Activated naive CD4-positive, alpha-beta T cell treated with anti-CD3 and anti-CD28 coated beads, Interleukin-2, amount 50 U/mL, for 72 hours (primary cell): ENCODE measurements at places on chromosomes 3 and 15. TPM values are rescaled to one million over a fixed set of nuclear protein-coding genes. Genes with fewer than 3 reads are reported as not detected.

The EAF2 gene
- total RNA-seq: 19.3 TPM

The BCL2A1 gene
- 50.4 TPM for total RNA-seq

The SCN10A gene
- total RNA-seq: not detected

The PRR20G gene
- total RNA-seq: not detected

The CNTN4 gene
- not detected for total RNA-seq

The MESD gene
- total RNA-seq: 15.8 TPM

The GPR156 gene
- not detected for total RNA-seq

The SCAPER gene
- 43.0 TPM for total RNA-seq

The DZIP3 gene
- 13.9 TPM for total RNA-seq

The C3orf85 gene
- not detected for total RNA-seq

The KLF13 gene
- 124 TPM for total RNA-seq

The GALNT15 gene
- total RNA-seq: 0.35 TPM

The TGM5 gene
- total RNA-seq: 0.45 TPM

The MCF2L2 gene
- 1.5 TPM for total RNA-seq

The SKOR1 gene
- not detected for total RNA-seq

The CSPG5 gene
- 0.16 TPM for total RNA-seq

The PLA2G4D gene
- total RNA-seq: not detected

The ARNT2 gene
- not detected for total RNA-seq

The VILL gene
- 13.2 TPM for total RNA-seq

The GOLGA8T gene
- 0.49 TPM for total RNA-seq

The RBP2 gene
- total RNA-seq: not detected

The CCR9 gene
- total RNA-seq: not detected

The CRABP1 gene
- total RNA-seq: 1.7 TPM

The EPHA6 gene
- total RNA-seq: not detected

The POC1A gene
- 28.8 TPM for total RNA-seq

The GABRR3 gene
- not detected for total RNA-seq

The CCR8 gene
- total RNA-seq: 0.36 TPM

The HRH1 gene
- total RNA-seq: 1.6 TPM

The IL5RA gene
- not detected for total RNA-seq

The TMEM212 gene
- not detected for total RNA-seq

The SLC12A1 gene
- not detected for total RNA-seq
